ENCODE measurements at places on chromosomes 12 and 14.

- DNase-seq: no peak
Measured at GRCh38 chr14:74246542-74246941, 7.3 kb downstream of the VSX2 start.

GRCh38 chr12:86148071-86148470, 108.1 kb downstream of the MGAT4C start:
- DNase-seq: no peak

DNA sequence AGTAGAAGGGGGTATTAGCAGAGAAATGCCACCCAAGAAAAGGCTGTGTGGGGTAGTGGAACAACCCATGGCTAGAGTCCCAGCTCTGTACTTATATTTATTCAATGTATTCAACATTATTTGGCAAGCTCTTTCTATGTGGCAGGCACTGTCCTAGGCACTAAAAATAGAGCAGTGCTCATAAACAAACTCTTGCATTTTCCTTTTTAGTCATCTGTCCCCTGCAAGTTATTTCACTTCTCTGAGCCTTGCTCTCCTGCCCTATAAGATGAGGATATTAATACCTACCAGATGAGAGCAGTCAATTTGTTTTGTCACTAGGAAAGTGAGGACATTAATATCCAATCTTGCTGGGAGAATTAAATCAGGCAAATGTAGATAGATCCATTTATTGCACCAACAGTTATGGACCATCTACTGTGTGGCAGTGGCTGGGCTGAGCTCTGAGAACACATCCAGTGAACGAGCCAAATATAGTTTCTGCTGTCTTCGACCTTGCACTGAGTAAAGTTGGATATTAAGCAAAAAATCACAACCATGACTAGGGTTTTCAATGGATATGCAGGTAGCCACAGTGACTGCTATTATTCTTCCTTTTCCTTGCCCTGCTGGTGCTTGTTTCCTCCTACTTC, 314.3 kb upstream of the TBX3 start:
- DNase-seq: no peak

GRCh38 chr12:70549340-70550179, 87.7 kb downstream of the PTPRB start:
- no peak for DNase-seq

GRCh38 chr14:92988786-92989755, 66.1 kb downstream of the CHGA start:
- no peak for DNase-seq
